ENCODE measurements at places on chromosomes 16 and 17.

GRCh38 chr17:40341808-40342503 lies 22.6 kb downstream of the GJD3 start:
- peak; percentile 70 for DNase-seq

- DNase-seq, result peak; percentile 72
Observed at GRCh38 chr17:50212121-50212843, 10.9 kb upstream of the COL1A1 start.

- no peak for DNase-seq
Observed at GRCh38 chr16:67234180-67234597, 7.3 kb downstream of the TMEM208 start.

DNA sequence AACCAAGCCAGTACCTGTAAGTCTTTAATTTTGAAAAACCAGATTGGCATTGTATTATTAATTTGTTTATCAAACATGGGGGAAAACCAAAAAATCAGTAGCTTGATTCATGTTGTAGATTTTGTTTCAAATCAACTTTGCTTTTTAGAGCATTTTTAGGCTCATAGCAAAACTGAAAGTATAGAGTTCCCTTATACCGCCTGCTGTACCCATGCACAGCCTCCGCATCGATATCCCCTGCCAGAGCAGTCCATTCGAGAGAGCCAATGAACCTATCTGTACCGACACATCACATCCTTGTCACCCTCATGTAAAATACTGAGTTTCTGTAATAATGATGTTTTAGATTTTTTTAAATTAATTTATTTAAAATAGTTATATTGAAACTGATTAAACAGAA lies 16.2 kb upstream of the MRC2 start:
- no peak for DNase-seq

GRCh38 chr16:31265329-31266245 lies 5.8 kb downstream of the ITGAM start:
- no peak for DNase-seq

DNA sequence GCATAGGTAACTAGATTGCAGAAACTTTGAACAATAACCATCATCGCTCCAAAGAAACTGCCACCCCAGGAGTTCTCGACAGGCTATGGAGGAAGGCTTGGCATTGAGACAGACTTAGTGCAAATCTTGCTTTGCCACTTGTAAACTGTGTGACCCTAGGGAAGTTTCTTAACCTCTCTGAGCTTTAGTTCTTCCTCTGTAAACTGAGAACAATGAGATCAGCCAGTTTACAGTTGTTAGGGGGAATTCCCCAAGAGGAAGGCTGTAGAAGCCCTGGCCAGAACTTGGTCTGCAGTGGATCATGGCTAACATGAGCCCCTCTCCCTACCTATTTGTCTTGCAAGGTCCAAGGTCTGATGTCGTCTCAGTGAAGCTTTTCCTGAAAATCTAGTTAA lies 78.9 kb downstream of the NT5M start:
- no peak for DNase-seq

- no peak for DNase-seq
Observed at GRCh38 chr17:67433248-67433924, 56.3 kb downstream of the PITPNC1 start.

GRCh38 chr17:51499897-51500296 lies 239.6 kb downstream of the UTP18 start:
- no peak for DNase-seq
